ENCODE measurements at places on chromosomes 12 and 14. TPM values are rescaled to one million over a fixed set of nuclear protein-coding genes. Genes with fewer than 3 reads are reported as not detected.

PGF gene
- total RNA-seq: 5.9 TPM

WASHC4 gene
- 28.0 TPM for total RNA-seq

PTHLH gene
- total RNA-seq: 1.2 TPM

MYO1H gene
- 0.56 TPM for total RNA-seq

GPR135 gene
- total RNA-seq: 4.8 TPM

YAF2 gene
- 85.1 TPM for total RNA-seq

CLEC4D gene
- not detected for total RNA-seq

STAC3 gene
- total RNA-seq: 1.3 TPM

BEST3 gene
- 0.15 TPM for total RNA-seq

ZC3H14 gene
- 44.4 TPM for total RNA-seq

RBM23 gene
- 63.9 TPM for total RNA-seq

RNASE4 gene
- 18.7 TPM for total RNA-seq

USP44 gene
- 2.7 TPM for total RNA-seq

CMKLR1 gene
- 7.8 TPM for total RNA-seq

CCDC197 gene
- total RNA-seq: not detected

LMO3 gene
- total RNA-seq: 5.4 TPM

PRICKLE1 gene
- 21.9 TPM for total RNA-seq

WIF1 gene
- total RNA-seq: 0.29 TPM

RERG gene
- 9.5 TPM for total RNA-seq

ITGB7 gene
- 1.6 TPM for total RNA-seq

LYZ gene
- total RNA-seq: 121 TPM

MGAT4C gene
- total RNA-seq: 6.6 TPM

CLEC12A gene
- total RNA-seq: 15.9 TPM

GLI1 gene
- total RNA-seq: 1.6 TPM

TDRD9 gene
- total RNA-seq: 16.9 TPM
